ENCODE measurements at places on chromosomes 5 and 9.

- DNase-seq = peak; percentile 73
These were observed at the start of gene GFPT2 for GRCh38 chr5:180353048-180353979. Gene GFPT2 (minus strand): TSS chr5:180353336. CDS start chr5:180353217, 119 bp downstream.

- no peak for DNase-seq
These were observed 525 bp upstream of the STPG3 start for GRCh38 chr9:137250329-137251193.

DNA sequence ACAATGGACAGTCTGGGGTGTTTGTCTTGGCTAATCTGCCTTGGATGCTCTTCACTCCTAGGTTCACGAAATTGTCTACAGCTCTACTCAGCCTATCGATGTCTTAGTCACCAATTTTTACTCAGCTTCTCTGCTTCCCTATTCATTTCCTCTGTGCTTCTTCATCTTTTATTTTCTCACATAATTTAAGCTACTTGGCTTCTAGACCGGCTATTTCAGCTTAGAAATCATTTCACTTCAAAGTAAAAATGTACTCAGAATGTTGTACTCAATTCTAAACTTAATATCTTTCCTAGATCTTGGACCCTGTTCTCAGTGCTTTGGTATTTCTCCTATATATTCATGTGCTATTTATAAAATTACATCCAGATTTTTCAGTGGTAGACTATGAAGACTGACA is 430.0 kb upstream of the FTMT start:
- DNase-seq = no peak

DNA sequence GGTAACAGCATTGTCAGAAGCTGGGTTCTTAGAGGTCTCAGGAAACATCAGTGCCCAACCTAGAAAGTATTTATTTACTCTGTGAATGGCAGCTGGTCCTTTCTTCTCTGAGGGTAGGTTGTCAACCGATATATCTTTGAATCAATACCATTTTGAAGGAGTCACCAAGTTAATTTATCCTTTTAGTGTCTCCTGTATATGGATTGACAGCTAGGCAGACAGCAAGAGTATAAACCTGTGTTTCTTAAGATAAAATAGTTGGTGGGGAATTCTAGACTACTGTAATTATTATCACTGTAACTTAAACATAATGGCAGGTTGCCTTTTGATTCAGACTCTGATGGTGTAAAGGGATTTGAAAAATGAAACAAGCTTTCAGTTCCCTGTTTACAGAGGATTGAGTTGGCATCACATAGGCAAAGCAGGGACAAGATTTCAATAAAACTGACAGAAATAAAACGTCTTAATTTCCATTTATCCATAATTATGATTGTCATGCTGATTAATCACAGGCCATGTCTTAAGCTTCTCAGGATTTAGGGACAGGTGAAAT is 190.8 kb upstream of the HAPLN1 start:
- no peak for DNase-seq

DNA sequence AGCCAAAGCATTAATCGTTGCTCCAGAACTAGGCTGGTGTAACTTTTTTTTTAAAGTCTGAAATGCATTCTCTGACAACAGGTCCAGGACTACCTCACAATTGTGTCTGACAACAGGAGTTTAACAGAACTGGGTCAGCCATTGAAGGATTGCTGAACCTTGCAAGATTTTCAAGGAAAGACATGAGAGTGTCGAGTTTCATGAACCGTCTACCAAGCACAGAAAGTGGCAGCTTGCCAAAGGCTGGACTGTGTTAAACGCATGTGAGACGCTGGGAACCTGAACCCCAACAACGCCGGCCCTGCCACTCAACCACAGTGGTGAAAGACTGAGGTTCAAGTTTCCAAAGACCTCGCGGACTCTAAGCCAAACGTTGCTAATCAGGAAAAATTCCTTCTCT is 79.1 kb downstream of the LHFPL2 start:
- DNase-seq = no peak

- no peak for DNase-seq
These were observed 30.1 kb upstream of the PDE8B start for GRCh38 chr5:77180167-77181081.
